Forelimb muscle (tissue), 1 donor: ENCODE measurements at places on chromosomes 2 and 18.

- DNase-seq, result no peak
Measured at GRCh38 chr2:199118673-199119112, 339.0 kb downstream of the SATB2 start.

DNA sequence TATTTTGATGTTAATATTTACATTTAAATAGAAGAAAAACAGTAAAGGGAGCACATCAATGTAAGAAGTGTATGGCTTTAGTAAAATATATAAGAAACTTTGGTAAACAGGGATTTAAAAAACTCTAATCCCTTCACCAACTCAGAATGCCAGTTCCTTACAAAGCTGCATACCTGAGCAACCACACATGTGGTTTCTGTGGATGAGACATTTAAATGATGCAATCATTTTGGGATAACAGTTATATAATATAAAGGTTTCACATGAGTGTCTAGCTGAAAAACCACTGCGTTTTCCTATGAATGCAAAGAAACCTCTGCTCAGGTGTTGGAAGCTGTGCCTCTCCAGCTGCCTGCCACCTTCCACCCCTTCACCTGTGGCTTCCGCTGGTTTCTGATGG, 209.1 kb upstream of the REV1 start:
- no peak for DNase-seq

DNA sequence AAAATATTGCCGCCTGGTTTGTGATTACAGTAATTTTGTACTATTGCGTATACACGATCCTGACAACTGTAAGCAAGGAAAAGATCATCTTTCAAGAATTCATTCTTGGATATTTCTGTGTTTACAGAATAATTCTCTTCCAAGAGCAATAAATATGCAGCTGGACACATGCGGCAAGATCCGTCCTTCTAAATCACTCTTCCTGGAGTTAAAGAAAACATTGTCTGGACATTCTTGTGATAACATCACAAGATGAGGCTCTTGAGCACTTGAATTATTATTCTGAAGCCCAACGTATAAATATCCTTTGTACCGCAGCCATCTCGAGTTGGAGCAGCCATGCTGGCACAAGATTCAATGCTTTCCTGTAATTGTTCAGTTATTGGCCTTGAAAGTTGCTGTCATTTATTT, 9.9 kb downstream of the FHL2 start:
- peak; percentile 52 for DNase-seq

- DNase-seq, result no peak
Measured at GRCh38 chr18:74785632-74786031, 188.0 kb downstream of the ZNF407 start.

DNA sequence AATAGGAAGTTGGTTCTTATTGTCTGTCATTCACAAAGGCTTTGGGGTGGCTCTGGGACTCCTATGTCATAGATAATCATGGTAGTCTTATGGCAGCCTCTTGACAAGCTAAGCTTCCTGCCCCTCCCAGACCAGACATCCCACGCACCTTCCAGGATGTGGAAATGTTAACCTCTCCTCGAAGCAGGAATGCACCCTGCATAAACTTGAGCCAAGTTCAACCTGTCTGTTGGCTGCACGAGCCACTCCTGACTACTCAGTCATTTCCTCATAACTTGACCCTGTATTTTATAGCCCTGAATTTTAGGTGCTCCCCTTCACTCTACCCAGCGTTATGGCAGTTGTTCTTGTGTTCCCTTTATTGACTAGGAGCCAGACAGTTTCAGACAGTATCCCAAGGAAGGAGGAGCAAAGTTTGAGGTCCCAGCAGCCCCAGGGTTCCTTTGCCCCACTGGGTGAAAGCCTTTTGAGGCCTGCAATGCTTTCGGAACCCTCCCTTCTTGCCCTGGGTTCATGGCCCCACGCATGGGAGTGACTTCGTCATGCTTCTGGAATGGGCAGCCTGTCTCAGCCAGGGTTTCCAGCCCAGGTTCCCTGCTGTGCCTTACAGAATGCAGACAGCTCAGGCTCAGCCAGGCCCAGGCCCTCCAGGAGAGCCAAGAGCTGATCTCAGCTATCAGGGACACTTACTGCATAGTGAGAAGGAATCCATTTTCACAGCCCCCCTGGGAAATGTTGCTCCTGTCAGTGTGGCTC, 15.6 kb upstream of the INO80C start:
- DNase-seq, result no peak

GRCh38 chr18:13435586-13436333, 217.2 kb downstream of the LDLRAD4 start:
- no peak for DNase-seq

- no peak for DNase-seq
Measured at GRCh38 chr2:46296840-46297545, at the start of gene EPAS1. Gene EPAS1 (plus strand): TSS chr2:46297407. CDS start chr2:46297912, 505 bp downstream.
